Adrenal gland (tissue), 19 donors: ENCODE measurements at places on chromosomes 6 and 20. TPM values are rescaled to one million over a fixed set of nuclear protein-coding genes. Genes with fewer than 3 reads are reported as not detected.

Gene RAB32
- total RNA-seq = 22.1 TPM

Gene HTR1B
- 0.06 TPM for total RNA-seq

Gene CRISP3
- not detected for total RNA-seq

Gene MAP3K4
- total RNA-seq = 37.0 TPM

Gene SLA2
- 0.12 TPM for total RNA-seq

DNA sequence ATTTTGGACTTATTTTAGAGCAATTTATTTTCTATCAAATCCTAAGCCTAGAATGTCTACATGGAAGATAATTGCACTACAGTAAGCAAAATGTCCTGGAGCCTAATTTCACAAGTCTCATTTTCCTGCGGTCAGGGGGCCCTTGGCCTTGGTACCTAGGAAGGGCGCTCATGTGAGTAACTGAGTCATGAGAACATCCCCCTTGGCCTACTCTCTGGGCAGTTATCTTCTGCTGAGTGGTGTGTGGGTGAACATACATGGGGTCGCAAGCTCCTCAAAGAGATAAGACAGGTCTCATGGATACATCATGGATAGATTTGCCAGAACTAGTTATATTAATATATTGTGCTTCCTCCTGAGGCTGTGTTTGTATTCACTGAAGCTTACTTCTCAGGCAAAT is 211.2 kb upstream of the MARCKS start:
- H3K36me3 ChIP-seq = no peaks in the 10 kb centered on the region
- no peak for DNase-seq
- H3K27ac ChIP-seq = no peak overlapping the region
- no peaks in the 10 kb centered on the region for H3K4me1 ChIP-seq
- no peaks in the 10 kb centered on the region for H3K27me3 ChIP-seq

- peaks cover 4% of the 10 kb centered on the region for H3K27me3 ChIP-seq
- H3K4me3 ChIP-seq = no peak overlapping the region
- H3K4me1 ChIP-seq = no peaks in the 10 kb centered on the region
Observed at GRCh38 chr6:49849213-49849907, 17.0 kb downstream of the CRISP1 start.

DNA sequence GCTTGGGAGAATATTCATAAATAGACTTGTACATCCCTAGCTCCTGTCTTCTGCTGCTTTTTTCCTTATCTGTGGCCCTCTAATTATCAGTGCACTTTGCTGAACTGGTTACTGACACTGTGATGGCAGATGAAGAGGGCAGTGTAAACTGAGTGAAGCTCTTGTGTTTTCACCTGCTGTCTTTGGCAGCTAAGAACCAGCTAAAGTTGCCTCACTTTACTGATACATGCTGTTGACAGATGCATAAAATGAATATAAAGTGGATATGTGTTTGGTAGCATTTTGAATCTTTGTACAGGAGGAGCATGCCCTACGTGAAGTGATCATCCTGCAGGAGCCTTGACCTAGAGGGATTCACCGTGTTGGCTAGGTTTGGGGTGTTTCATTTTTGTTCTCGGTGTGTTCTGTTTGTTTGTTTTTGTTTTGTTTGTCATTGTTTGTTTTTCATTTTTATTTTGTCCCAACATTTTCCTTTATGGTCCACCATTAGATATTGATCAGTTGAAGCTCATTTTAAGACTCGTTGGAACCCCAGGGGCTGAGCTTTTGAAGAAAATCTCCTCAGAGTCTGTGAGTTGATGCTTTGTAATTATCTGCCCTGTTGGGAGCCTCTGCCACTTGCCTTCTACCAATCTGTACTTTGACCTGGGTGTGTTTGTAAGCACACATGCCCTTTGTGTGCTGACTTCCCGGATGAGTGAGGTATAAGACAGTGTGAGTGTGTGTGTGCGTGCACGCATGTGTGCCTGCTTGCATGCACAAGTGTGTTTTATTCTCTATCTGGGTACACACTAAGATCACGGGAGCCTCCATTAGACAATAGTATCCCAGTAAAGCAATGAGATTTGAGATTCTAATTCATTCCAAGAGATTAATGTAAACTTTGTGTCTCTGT is 34.6 kb upstream of the MAPK13 start:
- H3K27me3 ChIP-seq = no peaks in the 10 kb centered on the region
- H3K36me3 ChIP-seq = no peaks in the 10 kb centered on the region
- no peak overlapping the region for H3K4me3 ChIP-seq
- H3K4me1 ChIP-seq = no peaks in the 10 kb centered on the region
- H3K27ac ChIP-seq = no peak overlapping the region

DNA sequence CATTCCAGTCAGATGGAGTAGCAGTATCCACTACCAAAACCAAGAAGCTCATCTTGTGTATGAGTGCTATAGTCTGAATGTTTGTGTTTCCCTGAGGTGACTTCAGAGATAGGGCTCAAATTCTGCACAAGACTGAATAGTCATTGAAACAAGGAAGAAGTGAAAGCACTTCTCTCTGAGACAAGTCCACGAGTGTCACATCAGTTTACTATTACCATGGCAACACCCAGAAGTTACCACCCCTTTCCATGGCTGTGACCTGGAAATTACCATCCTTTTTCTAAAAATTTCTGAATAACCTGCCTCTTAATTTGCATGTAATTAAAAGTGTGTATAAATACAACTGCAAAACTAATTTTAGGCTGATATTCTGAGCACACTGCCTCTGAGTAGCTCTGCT is 682.1 kb upstream of the ADGRB3 start:
- no peak for DNase-seq
- no peaks in the 10 kb centered on the region for H3K36me3 ChIP-seq
- no peaks in the 10 kb centered on the region for H3K27me3 ChIP-seq
- H3K27ac ChIP-seq = no peak overlapping the region
- H3K4me3 ChIP-seq = no peak overlapping the region

- H3K27ac ChIP-seq = no peak overlapping the region
- H3K36me3 ChIP-seq = no peaks in the 10 kb centered on the region
- no peak for DNase-seq
- H3K4me1 ChIP-seq = peaks cover 9% of the 10 kb centered on the region
- no peak overlapping the region for H3K4me3 ChIP-seq
Observed at GRCh38 chr6:140806431-140806830, 1326.3 kb upstream of the GJE1 start.

GRCh38 chr20:50815162-50815989 is 20.5 kb downstream of the BCAS4 start:
- H3K36me3 ChIP-seq = no peaks in the 10 kb centered on the region
- no peaks in the 10 kb centered on the region for H3K4me1 ChIP-seq
- no peak for DNase-seq
- no peaks in the 10 kb centered on the region for H3K27me3 ChIP-seq
- H3K27ac ChIP-seq = no peak overlapping the region

DNA sequence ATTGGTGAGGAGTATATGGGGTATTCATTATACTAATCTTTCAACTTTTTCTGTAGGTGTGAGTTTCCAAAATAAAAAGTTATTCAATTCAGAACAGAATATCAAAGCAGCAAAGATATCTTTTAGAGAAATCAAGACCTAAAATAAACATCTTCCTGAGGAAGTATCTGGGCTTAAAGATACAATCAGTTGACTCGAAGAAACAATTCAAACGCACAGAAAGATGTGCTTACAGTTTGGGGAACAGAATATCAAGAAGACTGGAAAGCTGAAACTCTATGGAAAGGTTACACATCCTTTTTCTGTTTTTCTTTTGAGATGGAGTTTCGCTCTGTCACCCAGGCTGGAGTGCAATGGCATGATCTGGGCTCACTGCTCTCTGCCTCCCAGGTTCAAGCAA is 36.2 kb upstream of the SAYSD1 start:
- no peaks in the 10 kb centered on the region for H3K4me1 ChIP-seq
- H3K36me3 ChIP-seq = no peaks in the 10 kb centered on the region
- no peak overlapping the region for H3K4me3 ChIP-seq
- no peak overlapping the region for H3K27ac ChIP-seq
- peaks cover 7% of the 10 kb centered on the region for H3K27me3 ChIP-seq

GRCh38 chr6:46211917-46212316 is 41.1 kb upstream of the ENPP5 start:
- H3K36me3 ChIP-seq = no peaks in the 10 kb centered on the region
- no peaks in the 10 kb centered on the region for H3K27me3 ChIP-seq
- DNase-seq = no peak
- H3K4me1 ChIP-seq = no peaks in the 10 kb centered on the region
- H3K4me3 ChIP-seq = no peak overlapping the region

GRCh38 chr6:17392978-17393891 is at the start of gene CAP2:
TSS of gene CAP2 (plus strand) at chr6:17393595. CDS start at chr6:17421556, 27,961 bp downstream.
- H3K4me1 ChIP-seq = peaks cover 11% of the 10 kb centered on the region
- peak; percentile 78 for DNase-seq
- no peaks in the 10 kb centered on the region for H3K36me3 ChIP-seq
- H3K4me3 ChIP-seq = peak within 1 kb of the TSS; percentile 74

GRCh38 chr6:31497531-31498476 is at the start of gene MICB:
TSS of gene MICB (plus strand) at chr6:31498145. CDS start at chr6:31498194, 49 bp downstream.
- no peaks in the 10 kb centered on the region for H3K4me1 ChIP-seq
- H3K27me3 ChIP-seq = no peaks in the 10 kb centered on the region

DNA sequence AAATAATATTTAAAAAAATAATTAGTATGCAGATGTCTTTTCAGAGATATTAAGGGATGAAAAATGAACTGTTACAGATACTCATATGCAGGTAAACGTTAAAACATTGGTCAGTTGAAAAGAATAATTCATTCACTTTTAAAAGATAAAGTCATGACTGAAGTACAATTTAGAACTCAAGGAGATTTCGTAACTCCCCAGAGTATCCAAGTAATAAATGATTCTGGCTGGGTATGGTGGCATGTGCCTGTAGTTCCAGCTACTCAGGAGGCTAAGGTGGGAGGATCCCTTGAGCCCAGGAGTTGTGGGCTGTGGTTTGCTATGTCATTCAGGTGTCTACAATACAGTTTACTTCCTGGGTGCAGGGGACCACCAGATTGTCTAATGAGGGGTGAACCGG is 122.3 kb upstream of the TMEM181 start:
- no peak for DNase-seq
- H3K36me3 ChIP-seq = no peaks in the 10 kb centered on the region
- H3K27me3 ChIP-seq = no peaks in the 10 kb centered on the region
- no peaks in the 10 kb centered on the region for H3K4me1 ChIP-seq
- H3K4me3 ChIP-seq = no peak overlapping the region

GRCh38 chr6:22904431-22904830 is 335.1 kb downstream of the HDGFL1 start:
- no peaks in the 10 kb centered on the region for H3K4me1 ChIP-seq
- no peak for DNase-seq
- no peak overlapping the region for H3K27ac ChIP-seq
- H3K4me3 ChIP-seq = no peak overlapping the region

GRCh38 chr6:14502551-14502950 is 385.0 kb downstream of the CD83 start:
- H3K27me3 ChIP-seq = no peaks in the 10 kb centered on the region
- H3K36me3 ChIP-seq = no peaks in the 10 kb centered on the region
- no peaks in the 10 kb centered on the region for H3K4me1 ChIP-seq
- no peak for DNase-seq
- H3K4me3 ChIP-seq = no peak overlapping the region
- H3K27ac ChIP-seq = no peak overlapping the region

GRCh38 chr6:155201461-155202226 is 62.2 kb upstream of the CLDN20 start:
- H3K4me1 ChIP-seq = peaks cover 12% of the 10 kb centered on the region
- no peaks in the 10 kb centered on the region for H3K36me3 ChIP-seq
- H3K4me3 ChIP-seq = no peak overlapping the region
- no peaks in the 10 kb centered on the region for H3K27me3 ChIP-seq
- H3K27ac ChIP-seq = peak overlapping the region; percentile 79

DNA sequence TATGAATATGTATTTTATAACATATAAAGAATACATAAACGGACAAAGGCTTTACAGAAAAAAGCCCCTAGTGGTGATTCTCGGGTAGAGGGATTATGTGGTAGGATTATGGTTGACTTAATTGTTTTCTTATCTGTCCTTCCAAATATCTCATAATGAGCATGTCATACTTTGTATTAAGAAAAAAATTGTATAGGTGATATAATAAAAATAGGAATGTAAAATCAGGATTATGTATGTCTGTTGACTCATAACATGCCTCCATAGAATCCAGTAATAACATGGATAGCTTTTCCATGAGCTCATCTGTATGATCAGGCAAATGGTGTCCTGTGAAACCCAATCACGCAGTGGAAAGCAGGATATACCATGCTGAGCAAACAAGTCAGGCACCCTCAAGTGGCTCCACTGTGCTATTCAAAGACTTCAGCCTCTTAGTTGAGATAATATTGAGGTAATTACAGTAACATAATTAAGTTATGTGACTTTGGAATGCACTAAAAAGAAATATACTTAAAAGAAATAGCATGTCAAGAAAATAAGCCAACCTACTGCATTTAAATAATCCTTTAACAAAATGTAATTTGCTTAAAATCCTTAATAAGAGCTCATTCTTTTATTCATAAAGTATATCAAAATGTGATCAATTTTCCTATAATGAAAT is 39.6 kb upstream of the PRELID3B start:
- DNase-seq = no peak
- H3K27me3 ChIP-seq = no peaks in the 10 kb centered on the region
- H3K4me1 ChIP-seq = no peaks in the 10 kb centered on the region
- no peaks in the 10 kb centered on the region for H3K36me3 ChIP-seq
- no peak overlapping the region for H3K27ac ChIP-seq
- H3K4me3 ChIP-seq = no peak overlapping the region

DNA sequence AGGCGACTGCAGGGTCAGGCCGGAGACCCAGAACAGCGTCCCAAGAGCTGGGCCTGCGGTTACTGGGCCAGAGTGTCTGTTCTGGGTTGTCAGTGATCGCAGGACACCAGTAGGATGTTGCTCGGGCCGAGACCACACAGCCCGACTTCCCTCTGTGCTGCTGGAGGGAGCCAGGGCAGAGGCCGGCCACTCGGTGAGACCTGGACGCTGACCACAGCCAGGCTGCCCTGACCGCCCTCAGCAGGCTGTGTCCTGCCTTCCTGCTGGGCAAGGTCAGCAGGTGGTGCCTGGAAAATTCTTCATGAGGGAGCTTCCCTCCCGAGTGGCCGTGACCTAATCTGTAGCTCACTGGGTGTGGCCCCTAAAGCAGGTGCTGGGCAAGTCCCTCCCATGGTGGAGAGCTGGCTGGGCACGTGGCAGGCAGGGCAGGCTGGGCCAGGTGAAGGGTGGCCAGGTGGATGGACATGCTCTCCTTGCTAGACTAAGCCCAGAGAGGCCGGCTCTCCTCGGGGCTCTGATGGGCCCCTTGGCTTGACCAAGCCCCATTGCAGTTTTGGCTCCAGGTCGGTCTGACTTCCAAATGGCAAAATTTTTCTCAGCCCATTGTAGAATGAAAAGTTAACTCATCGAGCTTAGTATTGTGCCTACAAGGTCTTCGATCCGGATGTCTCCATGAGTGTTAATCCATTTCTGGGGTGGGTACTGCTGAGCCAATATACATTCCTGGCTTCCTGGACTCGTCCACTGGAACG is 1.9 kb downstream of the SLCO4A1 start:
- H3K4me3 ChIP-seq = no peak overlapping the region
- DNase-seq = no peak
- no peaks in the 10 kb centered on the region for H3K36me3 ChIP-seq

DNA sequence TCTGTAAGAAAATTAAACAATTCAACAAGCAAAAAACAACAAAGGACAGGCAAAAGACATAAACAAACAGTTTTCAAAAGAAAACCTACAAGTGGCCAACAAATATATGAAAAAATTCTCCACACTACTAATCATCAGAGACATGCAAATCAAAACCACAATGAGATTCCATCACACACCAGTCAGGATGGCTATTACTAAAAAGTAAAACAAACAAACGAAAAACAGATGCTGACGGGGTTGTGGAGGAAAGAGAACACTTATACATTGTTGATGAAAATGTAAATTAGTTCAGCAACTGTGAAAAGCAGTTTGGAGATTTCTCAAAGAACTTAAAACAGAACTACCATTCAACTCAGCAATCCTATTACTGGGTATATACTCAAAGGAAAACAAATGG is 537.6 kb downstream of the HDGFL1 start:
- H3K27me3 ChIP-seq = no peaks in the 10 kb centered on the region
- no peak for DNase-seq
- no peak overlapping the region for H3K4me3 ChIP-seq

GRCh38 chr6:13870214-13870830 is 54.4 kb upstream of the RNF182 start:
- no peaks in the 10 kb centered on the region for H3K36me3 ChIP-seq
- no peak overlapping the region for H3K4me3 ChIP-seq
- H3K27me3 ChIP-seq = no peaks in the 10 kb centered on the region
- DNase-seq = no peak
- H3K27ac ChIP-seq = no peak overlapping the region
